ENCODE measurements at places on chromosomes 7 and 10.

DNA sequence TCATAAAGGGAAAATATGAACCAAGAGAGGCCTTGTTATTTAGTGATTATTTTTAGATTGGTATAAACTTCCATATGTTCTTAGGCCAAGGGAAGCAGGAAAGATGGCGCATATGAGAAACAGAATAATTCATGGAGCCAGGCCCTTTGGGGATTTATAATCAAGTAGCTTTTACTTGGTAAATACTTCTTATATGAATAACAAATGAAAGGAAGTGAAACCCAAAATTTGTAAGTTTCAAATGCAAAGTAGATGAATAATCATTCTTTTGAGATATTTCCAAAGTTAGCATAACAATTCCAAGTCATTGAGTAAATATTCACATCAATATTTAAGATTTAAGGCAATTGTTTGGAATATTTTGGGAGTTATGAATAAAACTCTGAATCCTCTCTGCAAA is 13.9 kb upstream of the OPTN start:
- DNase-seq: no peak

DNA sequence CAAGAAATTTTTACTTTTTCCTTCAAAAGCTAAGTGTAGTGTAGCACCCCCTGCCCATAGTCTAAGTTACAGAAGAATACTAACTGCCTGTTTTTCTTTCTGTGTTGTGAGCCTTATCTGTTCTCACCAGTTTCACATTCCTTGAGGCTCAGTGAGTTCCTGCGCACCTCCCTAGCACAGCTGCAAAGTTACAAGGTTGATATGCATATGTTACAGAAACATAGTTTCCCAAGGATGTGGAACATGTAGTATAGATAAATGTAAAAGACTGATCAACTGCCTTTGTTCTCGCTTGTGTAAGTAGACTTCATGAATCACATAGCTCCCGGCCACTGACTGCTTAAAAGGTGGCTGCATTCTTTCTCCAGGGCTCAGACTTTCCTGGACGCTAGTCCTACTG is 6.7 kb upstream of the ZNF33B start:
- DNase-seq: no peak

DNA sequence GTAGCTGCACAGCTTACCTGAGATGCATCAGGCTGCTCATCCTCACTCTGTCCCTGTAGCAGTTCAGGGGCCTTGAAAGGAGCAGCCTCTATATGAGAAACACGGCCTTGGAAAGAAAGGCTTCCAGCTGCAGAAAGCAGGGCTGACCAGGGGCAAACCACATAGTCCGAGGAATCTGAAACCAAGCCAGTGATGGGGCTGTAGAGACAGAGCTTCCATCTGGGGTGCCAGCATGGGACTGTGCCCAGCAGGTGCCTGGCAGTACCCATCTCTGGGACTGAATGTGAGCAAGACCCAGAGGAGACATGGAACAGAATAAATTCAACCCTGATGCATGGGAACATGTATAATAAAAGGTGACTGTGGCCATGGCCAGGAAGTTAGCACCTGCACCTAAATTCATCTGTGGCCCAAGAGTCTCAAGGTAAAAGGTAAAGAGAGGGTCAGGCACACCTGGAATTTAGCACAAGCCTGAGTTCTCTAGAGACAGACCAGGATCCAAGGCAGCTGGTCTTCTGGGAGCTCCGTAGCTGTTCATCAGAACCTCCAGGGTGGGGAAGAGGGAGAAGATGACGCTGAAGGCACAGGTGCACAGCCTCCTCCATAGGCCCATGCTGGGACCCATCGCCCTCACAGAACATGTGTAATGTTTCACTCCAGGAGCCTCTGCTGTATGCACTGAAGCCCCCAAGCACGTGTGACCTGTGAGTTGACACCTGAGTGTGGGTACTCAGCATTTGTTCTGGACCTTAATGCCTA is 25.3 kb downstream of the FRMPD2 start:
- DNase-seq: no peak

DNA sequence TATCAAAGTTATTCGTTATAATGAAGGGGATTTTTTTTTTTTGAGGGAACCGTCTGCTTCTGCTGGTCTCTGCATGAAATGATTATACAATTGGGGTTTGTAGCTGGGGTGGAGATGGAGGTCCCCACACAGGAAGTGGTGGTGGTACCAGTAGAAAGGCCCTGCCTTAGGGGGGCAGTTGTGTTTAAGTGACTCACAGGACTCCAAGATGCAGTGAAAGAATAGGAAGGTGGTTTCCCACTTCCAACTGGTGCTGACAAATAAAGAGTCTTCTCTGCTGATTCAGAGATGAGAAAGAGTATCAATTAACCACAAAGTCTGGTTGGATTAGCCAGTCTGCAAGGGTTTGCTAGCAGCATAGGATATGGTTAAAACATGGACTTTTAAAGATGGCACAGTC is 376.0 kb downstream of the SORCS3 start:
- no peak for DNase-seq

DNA sequence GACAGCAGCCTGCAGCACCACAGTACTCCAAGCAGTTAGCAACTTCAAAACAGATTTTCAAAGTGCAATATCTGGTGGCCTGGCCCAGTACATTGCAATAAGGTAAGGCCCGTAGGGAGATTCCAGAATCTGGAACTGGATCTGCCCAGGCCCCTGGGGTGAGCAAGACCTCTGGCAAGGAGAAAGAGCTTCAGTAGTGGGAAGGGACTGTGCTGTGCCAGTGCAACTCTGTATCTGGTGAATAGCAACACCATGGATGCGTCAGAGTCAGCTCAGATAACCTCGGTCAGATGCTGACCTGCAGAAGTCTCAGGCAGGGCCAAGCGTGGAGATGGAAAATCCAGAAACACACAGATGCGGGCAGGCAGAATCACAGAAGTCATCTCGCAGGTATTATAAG is 30.3 kb downstream of the ELMO1 start:
- no peak for DNase-seq

DNA sequence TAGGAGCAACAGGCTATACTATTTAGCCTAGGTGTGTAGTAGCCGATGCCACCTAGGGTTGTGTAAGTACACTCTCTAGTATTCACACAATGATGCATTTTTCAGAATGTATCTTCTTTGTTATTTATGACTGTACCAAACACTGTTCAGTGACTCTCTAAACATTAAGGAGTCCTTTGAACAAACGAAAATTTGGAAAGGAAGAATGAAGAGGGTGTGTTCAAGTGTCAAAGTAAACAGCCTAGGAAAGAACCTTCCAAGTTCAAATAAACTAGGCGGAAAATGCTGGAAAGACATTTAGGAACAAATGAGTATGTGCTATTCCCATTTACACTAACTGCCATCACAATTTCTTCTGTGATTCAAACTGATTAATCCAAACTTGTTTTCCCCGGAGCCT is 142.4 kb downstream of the CHCHD3 start:
- no peak for DNase-seq

- DNase-seq: no peak
Measured at GRCh38 chr7:35003679-35004303, 33.5 kb downstream of the DPY19L1 start.

DNA sequence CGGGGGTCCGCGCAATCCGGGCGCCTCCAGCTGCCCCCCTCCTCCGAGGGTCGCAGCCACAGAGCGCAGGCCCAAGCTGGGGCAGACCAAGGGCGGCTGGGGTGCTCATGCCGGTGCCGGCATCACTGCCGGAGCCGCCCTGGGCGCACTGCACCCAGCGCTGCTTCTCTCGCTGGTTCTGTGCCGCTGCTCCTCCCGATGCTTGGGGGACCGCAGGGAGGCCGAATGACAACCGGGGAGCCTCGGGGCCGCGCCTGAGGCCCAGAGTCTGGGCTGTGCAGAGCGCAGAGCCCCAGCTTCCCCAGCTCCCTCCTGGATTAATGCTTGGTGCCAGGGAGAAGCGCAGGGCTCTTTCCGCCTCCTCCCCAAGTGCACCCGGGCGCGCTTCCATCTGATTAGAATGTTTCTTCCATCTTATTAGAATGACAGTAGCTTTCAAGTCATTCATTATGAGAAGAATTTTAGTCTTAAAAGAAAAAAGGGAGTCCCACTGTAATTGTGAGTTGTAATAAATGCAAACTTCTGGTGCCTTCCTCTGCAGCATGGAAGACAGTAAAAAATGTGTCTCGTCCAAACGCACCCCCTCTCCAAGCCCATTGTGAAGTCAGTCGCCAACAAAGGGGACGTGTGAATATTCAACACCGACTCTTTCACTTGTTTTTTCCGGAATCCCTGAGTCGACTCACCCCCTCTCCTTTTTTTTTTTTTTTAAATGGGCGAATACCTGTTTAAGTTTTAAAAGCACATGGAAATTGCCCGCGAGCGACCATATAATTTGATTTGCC is 19.5 kb upstream of the PTF1A start:
- DNase-seq: no peak

Measured in cardiac septum (tissue), 1 donor.